ENCODE measurements at places on chromosomes 2 and 18.
A peak's percentile ranks its signal among the peaks of the same experiment; 100 is the strongest.

DNA sequence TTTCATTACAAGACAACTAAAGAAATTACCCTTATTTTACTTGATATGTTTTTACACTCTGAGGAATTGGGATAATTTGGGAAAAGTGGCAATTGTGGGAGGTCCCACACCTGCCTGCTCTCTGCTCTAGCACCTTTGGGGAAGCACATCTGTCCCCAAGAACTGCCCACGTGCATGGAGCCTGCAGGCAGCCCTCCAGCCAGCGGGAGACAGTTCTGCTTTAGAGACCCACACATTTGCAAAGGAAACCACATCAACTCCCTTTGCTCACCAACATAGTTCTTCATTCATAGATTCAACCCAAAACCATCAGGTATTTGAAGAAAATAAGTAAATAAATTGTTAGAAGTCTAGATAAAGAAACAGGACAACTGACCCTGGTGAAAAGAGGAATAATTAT, 239.9 kb upstream of the ID2 start:
- DNase-seq, result no peak

GRCh38 chr2:109433926-109434325, 179.8 kb downstream of the SEPTIN10 start:
- no peak for DNase-seq

- no peak for DNase-seq
These were observed 2.2 kb downstream of the NOL4 start for GRCh38 chr18:34222307-34223163.

DNA sequence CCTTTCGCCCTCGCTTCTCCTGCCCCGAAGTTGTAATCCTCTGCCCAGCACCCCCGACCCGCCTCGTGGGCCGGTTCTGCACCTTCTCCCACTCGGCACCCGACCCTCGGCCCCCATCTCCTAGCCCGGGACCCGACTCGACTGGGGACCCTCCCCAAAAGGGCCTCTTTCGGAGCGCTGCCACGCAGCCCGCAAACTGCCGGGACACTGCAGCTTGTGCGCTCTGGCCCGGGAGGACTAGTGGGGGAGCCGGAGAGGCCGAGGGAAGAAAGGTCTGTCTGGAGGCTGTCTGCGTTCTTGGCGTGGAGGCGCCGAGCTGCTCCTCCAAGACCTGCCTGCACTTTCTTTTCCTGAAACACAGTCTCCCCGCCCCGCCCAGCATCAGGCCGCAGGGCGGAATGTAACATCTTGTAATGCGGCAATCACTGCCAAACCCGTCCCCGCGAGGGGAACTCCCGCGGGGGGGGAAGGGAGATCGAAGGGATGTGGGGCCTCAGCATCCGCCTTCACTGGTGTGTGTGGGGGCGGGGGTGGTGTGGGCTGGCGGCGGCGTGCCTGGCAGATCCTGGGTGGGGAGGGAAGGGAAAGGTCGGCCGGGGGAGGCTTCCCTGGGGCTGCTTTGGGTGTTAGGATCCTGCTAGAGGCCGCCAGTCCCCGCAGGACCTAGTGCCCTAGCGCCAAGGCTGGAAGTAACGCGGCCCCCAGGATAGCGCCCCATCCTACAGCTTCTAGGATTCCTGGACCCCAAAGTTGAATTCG, 7.4 kb downstream of the DLX2 start:
- DNase-seq, result no peak

GRCh38 chr2:54497763-54498680, 41.9 kb downstream of the SPTBN1 start:
- DNase-seq, result no peak

DNA sequence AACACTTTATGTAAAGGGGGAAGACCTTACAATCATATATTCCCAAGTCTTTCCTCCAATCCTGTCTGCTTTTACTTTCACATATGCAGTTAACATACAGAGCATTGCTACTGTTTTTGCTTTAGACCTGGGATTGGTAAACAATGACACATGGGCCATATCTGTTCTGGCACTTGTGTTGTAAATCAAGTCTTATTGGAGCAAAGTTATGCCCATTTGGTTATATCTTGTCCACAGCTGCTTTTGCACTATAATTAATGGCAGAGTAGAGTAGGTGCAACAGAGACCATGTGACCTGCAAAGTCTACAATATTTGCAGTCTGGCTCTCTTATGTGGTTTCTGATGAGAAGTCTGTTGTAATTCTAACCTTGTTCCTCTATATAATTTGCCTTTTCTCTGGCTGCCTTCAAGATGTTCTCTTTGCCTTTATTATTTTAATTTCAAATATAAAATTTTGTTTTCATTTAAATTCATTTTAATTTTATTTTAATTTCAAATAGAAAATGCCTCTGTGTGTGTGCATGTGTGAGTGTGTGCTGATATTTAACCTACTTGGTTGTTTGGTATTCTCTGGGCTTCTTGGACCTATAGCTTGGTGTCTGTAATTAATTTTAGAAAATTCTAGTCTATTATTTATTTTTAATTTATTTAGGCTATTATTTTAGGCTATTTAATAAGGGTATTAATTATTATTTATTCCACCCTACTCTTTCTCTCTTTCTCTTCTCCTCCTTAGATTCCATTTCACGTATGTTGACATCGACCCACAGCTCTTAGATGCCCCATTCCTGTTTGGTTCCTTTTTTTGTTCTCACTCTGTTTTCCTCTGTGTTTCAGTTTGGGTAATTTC, 16.8 kb upstream of the LPIN1 start:
- DNase-seq, result no peak

DNA sequence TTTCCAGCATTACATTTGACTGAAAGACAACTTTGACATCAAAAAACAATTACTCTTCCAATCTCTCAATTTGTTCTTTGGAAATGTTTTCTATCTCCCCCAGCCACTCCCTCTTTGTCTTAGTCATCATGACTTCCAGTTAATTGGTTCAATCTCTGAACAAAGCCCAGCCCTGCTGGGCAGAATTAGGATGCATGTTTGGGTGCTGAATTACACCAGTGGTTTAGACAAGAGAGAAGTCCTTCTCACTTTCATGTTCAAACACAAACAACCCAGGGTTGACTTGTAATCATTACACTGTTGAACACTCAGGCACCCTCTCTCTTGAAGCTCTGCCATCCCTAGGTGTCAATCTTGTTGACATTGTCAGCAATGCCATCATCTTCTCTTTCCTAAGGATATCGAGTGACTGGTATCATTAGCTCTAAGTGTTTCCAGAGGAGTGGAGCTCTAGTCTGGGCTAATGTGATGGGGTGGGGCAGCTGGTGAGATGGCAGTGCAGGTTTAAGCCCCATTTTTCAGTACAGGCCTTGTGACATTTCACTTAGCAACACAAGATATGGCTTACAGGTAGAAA, 90.8 kb upstream of the MEIS1 start:
- no peak for DNase-seq

DNA sequence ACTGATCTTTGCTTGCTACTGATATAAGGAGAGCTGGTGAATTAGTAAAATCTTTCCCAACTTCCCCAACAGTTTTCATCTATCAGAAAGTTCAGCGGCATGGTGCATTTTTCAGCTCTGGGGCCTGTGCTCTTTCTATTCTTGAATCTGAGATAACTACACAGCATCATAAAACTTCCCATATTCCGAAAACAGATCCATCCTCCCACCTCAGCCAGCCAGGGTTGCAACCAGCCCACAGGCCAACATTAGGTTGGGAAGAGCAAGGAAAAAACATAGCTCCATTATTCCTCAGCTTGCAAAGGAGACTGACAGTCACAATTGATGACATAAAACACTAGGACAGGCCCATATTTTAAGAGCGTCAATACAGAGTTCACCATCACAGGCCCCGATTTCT, 297.2 kb downstream of the SETBP1 start:
- DNase-seq, result no peak

GRCh38 chr2:17851731-17852585, 26.5 kb upstream of the KCNS3 start:
- DNase-seq, result peak; percentile 4

- DNase-seq, result no peak
These were observed 242.5 kb downstream of the CYP26B1 start for GRCh38 chr2:71905205-71905604.

DNA sequence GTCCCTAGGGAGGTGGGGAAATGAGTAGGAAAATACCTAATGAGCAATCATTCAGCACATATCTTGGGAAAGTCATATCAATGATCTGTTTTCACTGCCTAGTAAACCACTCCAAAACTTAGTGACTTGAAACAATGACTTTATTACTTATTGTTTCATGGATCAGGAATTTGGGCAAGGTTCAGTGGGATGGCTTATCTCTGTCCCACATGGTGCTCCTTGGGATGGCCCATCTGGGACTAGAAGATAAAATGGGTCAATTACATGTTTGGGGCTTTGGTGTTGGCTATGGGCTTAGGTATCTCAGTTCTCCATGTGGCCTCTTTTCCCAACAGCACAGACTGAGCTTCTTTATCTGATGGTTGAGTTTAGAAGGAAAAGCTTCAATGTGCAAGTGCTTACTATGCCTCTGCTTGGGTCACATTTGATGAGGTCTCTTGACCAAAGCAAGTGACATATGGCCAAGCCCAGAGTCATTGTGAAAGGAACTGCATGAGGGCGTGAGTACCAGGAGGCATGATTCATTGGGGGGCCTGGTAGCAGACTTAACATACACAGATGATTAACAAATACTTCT, 218.1 kb upstream of the TNP1 start:
- DNase-seq, result no peak

DNA sequence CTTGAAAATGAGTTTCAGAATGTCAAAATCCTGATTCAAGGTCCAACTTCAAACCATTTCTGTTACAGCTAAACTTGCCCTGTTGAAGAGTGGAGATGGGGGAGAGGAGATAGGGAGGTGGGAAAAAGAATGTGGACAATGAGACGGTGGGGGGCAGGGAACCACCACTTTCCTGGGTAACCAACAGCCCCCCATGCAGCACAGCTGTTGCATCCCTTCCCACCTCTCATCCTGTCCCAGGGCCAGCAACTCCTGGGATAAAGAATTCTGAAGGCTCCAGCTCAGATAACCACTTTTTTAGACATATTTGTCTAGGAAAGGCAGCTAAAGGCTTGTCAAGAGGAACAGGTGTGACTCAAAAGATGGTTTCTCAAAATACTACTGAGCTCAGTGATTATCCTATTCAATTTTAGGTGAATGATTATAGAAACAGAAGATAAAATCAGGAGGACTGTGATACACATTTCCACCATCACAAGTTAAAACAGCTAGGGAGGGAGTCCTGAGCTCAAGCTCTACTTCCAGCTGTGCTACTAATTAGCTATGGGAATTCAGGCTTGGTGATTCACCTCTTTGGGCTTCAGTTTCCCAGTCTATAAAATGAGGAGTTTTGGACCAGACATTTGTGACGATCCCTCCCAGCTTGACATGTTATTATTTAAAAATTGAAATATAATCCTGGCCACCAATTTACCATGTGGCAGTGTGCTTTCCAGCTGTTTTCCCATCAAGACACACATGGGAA, 36.3 kb downstream of the HDHD2 start:
- DNase-seq, result no peak

Measured in NK-92 treated with Interleukin-12 subunit alpha and Interleukin-12 subunit beta, amount 100 ng/mL, for 24 hours (cell line).